LoVo (cell line): ENCODE measurements at places on chromosomes 3 and 15.

GRCh38 chr15:48510976-48511375 lies 134.5 kb downstream of the FBN1 start:
- DNase-seq, result no peak

- DNase-seq, result no peak
Observed at GRCh38 chr3:179676081-179676480, 23.2 kb downstream of the USP13 start.

- no peak for DNase-seq
Observed at GRCh38 chr3:143506190-143506589, 342.1 kb downstream of the SLC9A9 start.

DNA sequence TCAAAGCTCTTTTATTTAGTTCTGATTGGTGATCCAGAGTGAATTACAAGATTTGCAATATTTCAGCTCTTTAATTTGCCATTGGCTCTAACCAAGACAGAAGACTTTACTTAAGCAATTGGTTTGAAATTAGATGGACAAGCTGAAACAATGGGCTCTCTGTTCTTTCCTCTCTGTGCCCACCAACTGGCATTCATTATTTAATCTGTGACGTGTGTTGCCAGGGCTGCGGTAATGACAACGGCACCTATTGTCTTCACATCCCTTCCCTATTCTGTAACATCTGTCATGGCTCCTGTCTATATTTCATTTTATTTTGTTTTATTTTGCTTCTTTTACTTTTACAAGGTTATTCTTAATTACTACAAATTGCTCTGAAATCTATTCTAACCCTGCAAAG lies 33.9 kb downstream of the PLD1 start:
- DNase-seq, result no peak

DNA sequence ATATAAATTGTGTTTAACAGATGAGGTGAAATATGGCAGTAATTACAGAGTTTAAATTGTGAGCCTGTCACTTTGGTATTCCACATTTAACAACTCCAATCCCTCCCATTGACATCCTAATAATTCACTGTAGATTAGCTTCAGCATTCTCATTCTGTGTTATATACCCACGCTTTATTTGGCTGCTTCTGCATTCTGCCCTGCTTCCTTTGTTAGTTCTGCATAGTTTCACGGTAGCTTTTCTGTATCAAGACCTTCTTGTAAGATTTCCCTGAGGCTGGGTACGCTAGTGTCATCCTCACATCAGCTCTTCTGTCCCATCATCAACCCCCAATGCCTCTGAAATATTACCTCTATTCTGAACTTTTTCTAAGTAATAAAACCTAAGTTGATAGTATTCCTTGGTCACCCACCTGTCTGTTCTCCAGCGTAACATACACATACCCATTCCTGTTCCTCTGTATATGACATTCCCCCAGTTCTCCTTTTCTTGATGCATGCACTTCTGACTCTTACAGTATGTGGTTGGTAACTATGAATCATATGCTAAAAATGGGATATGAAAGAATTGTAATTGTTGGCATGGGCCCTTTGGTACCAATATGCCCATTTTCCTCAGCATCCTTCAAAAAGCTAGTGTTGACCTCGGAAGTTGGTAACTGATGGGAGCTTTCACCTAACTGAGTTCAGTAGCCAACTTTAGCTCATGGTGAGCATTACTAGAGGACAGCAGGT lies 171.2 kb downstream of the KLHL25 start:
- no peak for DNase-seq

- no peak for DNase-seq
Observed at GRCh38 chr3:45640091-45640507, 45.5 kb downstream of the LIMD1 start.

DNA sequence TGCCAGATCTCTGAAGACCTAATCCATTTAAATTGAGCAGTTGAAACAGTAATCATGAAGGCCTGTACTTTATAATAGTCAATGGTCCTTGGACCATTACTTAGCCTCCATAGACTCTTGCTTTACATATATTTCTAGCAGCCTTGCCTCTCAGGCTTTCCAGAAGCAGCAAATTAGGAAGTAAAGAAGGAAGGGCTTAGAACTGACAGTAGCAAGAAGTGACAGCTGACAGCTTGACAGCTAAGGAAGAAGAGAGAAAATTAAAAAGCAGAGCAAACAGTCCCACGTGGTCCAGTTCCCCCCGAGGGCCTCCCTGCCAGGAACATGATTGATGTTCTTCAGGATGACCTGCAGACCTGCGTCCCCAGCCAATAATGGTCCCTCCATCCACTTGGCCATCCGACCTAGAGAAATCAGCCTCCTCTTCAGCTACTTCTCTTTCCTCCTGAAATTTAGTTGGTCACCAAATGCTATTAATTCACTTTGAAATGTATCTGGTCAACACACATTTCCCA lies 15.0 kb upstream of the PSMD6 start:
- no peak for DNase-seq

DNA sequence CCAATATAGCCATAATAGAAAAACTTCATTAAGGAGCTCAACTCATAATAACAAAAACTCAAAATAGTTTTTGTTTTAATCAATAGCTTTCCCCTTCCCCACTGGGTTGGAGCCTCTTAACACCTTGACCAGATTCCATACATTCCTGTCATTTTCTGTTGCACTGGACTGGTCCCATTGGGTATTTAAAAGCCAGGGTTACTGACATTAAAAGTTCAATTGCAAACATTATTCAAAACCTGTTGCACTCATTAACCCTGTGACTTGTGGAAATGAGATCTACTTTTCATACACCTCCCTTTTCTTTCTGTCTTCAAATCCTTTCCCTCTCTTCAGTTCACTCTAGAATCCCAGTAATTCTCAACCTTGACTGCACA lies 1.7 kb upstream of the HRG start:
- no peak for DNase-seq

DNA sequence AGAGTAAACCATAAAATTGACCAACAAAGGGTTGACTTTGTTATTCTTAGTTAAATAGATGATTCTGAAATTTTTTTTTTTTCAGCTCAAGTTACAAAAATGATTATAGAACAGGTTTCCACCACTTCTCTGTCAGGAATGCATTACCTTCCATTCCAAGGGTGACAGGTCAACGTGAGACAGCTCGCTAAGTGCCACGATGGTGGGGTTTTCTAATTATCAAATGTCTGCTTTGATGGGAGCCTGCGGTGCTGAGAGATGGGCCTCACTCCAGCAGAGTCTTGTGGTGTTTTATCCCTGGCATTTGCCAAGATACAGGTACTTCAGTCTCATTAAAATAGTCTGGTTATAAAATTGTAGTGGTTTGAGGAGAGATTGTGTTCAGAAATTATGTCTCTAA lies 80.3 kb downstream of the CGNL1 start:
- no peak for DNase-seq

DNA sequence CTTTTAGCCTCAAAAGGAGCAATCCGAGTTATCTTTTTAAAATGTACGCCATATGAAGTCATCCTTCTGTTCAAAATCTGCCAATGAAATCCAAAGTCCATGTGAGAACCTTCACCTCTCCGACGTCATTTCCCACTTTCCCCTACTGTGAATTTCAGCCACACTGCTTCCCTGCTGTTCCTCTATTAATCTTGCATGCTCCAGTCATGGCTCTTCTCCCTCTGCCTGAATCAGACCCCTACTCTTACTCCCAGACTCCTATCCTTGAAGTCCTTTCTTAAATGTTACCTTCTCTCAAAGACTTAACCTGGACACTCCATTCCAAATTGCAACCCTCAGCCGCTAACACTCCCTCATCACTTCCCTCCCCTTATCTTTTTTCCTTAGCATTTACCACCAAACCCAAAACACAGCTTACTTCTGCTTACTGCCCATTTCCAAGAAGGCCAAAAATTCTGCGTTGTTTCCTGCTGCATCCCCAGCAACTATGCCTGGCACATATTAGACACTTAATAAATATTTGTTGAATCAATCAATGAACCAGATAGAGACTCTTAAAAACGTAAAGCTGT lies 1.2 kb downstream of the NKIRAS1 start:
- no peak for DNase-seq

DNA sequence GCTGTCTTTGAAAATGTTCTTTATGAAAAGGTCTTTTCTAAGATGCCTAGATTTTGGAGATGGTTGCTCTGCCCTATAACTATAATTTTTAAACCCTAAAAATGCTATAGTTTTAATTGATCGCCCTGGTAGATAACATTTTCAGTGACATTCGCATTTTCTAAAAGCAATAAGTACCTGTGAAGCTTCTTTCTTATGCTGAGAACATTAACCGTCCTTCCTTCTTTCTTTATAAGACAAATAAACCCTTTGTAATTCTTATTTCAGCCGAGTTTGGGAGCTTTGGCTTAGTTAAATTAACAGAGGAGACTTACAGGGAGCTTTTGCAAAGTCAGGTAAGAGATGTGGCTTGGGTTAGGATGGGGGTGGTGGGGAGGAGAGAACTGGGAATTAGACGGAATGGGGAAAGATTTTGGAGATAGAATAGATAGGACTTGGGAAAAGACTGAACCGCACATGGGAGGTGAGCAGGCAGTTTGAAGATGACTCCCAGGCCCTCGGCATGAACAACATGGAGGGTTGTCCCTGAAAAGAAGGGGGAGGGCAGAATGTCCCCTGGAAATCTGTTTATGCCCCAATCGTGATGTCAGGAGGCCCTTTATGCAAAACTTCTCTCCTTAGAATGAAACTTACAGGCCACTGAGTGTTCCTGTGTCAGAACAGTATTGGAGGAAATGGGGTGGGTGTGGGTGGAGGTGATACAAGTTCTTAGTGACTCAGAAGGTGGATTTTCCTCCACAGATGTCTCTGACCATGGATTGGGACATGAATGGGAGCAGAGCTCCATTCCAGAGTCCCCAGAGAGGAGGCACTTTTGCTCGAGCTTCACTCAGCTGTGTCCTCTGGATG lies 76.2 kb upstream of the LARS2 start:
- no peak for DNase-seq

DNA sequence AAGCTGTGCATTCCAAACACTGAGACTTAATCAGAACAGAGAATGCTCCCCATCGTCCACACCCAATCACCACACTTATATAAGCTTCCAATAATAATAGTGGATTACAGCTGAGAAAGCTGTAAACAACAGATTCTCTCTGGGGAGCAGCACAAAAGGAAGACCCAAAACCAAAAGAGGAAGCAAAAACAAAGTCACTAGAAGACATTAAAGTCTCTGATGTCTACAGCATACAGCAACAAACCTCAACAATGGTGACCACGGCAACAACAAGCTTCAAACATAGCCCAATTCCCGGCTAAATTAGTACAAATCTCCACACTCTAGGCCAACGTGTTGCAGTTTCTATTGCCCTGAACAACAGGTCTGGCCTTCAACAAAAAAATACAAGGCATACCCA lies 37.7 kb downstream of the ZDHHC23 start:
- DNase-seq, result no peak

- DNase-seq, result peak; percentile 49
Observed at GRCh38 chr3:50163572-50164455, 8.7 kb downstream of the SEMA3F start.

DNA sequence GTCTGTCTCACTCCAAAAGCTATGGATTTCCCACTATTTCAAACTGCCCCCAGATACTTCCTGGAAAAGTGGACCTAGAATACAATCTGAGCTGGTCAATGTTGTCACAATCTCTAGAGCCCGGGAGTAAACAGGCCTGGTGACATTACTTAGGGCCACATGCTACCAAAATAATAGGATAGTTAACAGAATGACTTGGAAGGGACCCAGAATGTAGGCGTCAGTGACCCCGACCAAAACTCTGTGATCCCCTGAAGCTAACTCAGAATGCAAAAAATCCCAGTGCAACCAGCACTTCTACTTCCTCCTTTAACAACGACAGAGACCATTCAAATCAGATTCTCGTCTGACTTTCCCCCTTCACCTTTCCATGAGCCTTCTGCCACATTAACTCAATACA lies 51.5 kb upstream of the CDV3 start:
- no peak for DNase-seq

- DNase-seq, result no peak
Observed at GRCh38 chr15:64731805-64732151, 43.6 kb downstream of the RBPMS2 start.

DNA sequence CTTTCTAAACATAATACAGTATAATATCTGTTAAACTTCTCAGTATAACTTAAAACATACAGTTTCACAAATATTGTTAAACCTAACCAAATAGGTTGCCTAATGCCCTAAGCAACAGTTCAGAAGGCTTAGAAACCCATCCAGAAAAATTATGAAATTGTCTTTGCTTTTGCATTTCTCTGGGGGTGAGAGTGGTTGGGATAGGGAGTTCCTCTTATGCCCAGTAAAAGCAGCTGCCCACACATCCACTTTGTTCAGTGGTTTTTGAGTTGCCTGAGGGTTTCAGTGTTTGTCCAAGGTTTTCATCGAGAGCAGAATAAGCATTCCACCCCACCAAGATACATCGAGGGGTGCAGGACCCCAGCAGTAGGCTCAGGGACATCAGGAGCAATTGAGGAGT lies 179.4 kb downstream of the CDIN1 start:
- no peak for DNase-seq

GRCh38 chr3:69871251-69871650 lies 128.3 kb upstream of the SAMMSON start:
- DNase-seq, result no peak

- no peak for DNase-seq
Observed at GRCh38 chr3:70824078-70824477, 511.6 kb upstream of the MDFIC2 start.

DNA sequence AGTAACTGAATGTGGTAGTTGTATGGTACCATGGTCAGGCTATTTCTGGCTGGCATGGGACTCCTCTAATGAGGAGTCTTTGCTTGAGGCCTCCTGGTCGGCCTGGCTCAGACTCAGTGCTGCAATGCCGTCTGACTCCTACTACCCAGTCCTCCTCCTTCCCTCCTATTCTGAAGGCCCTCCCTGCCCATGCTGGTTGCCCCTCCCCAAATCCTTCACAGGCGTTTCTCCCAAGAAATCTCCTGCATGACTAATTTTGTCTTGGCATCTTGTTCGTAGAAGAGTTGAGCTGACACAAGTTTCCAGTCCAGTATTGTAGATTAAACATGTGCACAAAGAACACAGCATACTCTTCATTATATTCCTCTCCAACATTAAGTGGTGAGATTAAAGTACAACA lies 115.5 kb downstream of the NFKBIZ start:
- DNase-seq, result no peak

- DNase-seq, result no peak
Observed at GRCh38 chr15:66820481-66821176, 118.6 kb downstream of the SMAD6 start.

- no peak for DNase-seq
Observed at GRCh38 chr3:3443482-3443881, 264.0 kb upstream of the CRBN start.

GRCh38 chr3:151501171-151501922 lies 40.5 kb upstream of the IGSF10 start:
- DNase-seq, result no peak

DNA sequence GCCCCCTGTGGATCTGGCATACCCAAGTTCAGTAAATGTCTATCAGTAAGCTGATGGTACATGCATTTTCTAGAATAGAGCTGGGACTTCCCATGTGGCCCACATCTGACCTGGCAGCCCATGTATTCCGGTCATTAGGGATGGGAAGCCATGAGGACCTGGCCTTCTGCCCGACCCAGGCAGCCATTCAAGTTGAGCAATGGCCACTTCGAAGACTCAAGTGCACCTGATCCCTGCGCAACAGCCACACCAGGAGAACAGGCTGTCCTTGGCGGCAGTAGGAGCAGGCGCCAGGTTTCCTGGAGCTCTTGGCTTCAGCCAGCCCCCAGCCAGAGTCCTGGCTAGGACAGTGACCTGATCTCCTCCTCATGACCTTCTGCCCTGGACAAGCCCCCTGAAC lies 14.6 kb downstream of the HEMK1 start:
- no peak for DNase-seq
